Right renal pelvis (tissue), 4 donors: ENCODE measurements at places on chromosomes 1 and 21.

DNA sequence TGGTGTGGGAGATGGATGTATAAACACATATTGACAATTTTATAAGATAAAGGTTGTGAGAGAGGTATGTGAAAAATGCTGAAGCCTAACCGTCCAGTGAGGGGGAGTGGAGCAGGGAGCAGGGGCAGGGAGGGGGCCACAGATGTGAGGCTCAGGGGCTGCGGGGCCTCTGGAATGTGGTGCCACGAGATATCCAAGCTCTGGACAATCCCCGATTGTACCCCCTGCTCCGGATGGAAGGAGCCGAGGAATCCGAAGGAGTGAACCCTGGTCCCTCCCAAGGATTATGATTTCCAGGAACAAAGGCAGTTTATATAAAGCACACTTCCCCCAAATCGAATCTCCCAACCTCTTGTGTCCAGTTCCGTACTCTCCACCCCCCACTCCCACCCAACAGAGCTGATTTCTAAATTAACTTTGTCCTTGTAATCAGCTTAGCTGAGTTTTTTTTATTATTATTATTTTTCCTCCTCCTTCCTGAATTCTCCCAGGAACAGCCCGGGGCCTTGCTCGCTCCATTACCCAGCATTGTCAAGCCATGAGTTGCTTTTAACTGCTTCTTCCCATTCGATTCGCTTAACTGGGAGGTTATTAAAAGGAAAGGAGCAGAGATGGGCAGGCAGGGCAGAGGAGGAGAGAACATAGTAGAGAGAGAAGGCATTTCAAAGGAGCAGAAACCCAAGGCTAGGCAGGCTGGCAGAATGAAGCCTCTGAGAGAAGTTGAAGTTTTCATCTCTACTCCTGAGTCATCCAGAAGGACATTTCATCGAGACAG lies 9.4 kb downstream of the KIRREL1 start:
- DNase-seq: no peak

DNA sequence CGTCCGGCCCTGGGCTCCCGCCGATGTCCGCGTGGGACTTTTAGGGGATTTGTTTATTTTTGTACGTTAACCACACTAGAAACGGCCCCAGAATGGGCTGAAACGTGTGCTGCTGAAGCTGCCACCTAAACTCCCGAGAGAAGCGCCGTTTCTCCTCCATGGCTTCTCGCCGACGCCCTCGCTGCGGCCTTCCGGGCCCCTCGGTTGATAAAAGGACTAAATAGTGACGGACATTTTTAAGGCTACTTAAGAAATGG lies 678 bp upstream of the PTTG1IP start:
- no peak for DNase-seq

DNA sequence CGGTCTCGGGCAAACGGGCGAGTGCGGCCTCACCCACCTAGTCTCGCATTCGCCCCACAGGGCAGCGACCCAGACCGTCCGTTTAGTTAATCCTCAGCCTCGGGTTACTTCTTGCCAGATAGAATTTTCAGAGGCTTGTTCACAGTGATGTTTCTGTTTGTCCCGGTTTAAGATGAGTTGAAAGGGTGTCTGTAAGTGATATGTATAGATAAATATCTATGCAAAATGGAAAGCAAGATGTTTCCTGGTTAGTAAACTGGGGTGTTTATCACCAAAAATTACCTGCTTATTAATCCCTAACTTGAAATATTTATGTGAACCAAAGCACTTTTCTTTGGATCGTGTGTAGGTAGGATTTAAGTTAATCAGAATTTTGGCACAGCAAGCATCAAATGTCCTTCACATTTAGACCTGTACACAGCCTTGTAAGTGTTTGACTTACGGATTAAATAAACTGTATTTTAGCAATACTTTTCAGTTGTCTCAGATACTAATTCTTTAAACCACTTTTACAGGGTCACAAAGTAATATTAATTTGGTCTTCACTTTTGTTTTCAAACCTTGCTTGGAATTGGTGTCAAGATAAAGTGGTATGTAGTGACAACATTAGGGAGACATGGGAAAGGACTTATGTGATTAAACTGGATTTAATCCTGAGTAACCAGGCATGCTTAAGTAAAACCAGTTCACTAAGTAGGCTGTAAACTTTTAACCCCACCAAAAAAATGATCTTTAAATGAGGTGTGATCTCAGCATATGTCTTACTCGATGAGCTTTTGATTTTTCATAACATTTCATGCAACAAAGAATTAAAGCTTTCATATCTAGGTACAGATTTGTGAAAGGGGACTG lies 914 bp downstream of the ZNF326 start:
- DNase-seq: no peak

DNA sequence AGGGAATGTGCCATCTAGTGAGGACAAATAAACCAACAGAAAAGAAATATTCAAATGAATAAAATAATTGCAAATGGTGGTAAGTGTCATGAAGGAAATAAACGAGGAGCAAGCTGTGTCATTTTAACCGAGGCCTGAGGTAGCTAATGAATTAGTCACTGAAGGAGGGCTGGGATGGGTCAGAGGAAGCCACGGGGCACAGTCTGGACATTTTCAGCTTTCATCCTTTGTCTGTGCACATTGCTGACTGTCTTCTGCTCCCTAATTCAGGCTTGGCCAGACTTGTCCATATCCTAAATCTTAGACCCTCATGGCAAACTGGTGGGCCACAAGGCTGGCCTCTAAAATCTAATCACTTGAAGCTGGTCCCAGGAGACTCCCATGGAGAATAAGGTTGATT lies 138.4 kb downstream of the RHOU start:
- no peak for DNase-seq

- DNase-seq: no peak
Measured at GRCh38 chr1:12096615-12097014, 33.5 kb downstream of the TNFRSF8 start.

GRCh38 chr1:196309386-196309785 lies 298.9 kb downstream of the KCNT2 start:
- DNase-seq: no peak

DNA sequence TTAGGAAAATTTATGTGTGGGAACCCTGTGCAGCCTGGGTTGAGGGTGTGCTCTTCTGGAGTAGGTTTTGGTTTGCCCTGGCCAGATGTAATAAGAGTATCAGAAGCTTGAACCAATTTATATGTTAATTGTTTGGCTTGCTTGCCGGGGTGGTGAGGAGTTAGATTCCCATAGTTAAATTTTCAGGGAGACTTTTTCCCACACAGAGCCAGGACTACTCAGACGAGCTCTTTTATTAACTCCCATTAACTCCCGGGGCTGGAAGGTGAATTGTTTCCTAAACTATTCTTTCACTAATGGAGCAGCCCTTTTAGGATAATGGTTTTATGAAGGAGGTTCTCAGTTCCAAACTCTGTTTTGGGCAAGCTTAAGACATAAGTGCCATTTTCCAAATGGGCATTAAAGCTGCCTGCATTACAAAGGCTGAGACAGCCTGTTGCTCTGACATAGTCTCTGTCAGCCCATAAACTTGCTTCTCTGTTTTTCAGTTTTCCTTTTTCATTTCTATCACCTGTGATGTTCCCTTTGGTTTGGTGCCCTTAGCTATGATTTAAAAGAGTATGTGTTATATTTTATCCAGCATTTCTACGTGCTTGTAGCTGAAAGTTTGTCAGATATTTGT lies 18.0 kb upstream of the RAB3GAP2 start:
- no peak for DNase-seq
